Right ventricle myocardium superior (tissue), 1 donor: ENCODE measurements at places on chromosomes 2 and 18.

DNA sequence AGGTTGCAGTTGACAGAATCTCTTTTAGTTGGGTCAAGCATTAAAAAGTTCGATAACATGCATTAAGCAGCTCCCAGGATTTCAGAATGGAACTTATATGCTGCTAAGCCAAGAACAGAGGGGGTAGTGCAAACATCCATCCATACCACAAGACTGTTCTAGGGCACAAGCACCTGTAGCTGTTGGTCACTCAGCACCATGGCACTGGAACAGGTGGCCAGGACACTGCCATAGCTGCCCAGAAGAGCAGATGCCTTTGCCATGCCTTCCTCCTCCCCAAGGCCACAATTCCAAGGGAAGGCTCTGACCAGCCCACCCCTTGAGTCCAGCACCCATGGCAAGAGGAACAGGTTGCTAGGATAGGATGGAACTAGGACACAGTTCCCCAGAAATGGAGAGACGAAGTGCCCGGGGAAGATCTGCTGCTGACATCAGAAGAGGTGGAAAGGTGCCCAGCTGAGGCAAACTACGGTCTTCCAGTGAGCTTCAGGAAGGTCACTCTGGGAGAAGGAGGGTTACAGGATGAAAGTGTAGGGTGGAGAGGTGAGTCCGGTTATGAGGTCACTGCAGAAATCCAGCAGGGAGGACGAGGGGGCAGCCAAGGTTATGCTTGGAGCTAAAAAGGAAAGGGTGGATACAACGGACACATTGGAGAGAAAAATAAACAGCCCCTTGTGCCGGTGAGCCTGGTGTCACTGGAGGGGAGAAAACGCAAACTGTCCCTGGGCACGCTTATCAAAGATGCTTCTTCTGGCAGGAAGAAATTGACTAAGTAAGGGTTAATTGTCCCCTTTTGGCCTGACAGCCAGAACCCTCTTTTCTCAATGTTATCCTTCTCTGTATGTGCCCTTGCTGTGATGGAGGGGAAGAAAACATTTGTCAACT, 41.9 kb downstream of the C1QL2 start:
- no peak for DNase-seq

GRCh38 chr18:25453556-25454269, 101.7 kb upstream of the ZNF521 start:
- no peak for DNase-seq

DNA sequence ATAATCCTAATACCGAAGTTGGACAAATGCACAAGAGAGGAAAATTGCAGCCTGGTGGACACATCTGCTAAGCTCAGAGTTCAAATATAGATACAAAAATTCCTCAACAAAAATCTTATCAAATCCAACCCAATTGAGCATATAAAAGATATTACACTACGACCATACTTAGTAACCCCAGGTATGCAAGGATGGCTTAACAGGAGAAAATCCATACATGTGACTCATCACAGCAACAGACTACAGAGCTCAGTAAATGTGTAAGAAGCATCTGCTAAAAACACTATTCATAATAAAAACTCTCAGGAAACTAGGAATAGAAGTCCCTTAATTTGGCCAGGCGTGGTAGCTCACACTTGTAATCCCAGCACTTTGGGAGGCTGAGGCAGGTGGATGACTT, 28.3 kb downstream of the HS6ST1 start:
- DNase-seq: no peak

- DNase-seq: no peak
These were observed 1389.1 kb upstream of the TMEFF2 start for GRCh38 chr2:193583638-193584400.

- DNase-seq: no peak
These were observed 60.6 kb downstream of the CCDC74A start for GRCh38 chr2:131588152-131588873.

DNA sequence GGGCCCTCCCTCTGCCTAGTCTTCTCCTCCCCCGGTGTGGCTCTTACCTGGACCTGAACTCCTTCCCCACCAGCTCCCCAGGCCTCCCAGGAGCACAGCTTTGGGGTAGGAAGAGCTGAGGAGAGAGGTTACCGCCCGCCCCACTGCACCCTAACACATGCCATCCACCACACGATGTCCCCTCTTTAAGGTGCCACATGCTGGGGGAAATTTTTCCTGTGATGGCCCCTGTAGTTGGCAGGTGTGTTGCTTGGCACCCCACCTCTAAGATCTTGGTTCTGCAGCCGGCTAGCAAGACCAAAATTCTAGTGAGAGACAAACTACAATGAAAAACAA, 6.9 kb upstream of the TEX261 start:
- no peak for DNase-seq

DNA sequence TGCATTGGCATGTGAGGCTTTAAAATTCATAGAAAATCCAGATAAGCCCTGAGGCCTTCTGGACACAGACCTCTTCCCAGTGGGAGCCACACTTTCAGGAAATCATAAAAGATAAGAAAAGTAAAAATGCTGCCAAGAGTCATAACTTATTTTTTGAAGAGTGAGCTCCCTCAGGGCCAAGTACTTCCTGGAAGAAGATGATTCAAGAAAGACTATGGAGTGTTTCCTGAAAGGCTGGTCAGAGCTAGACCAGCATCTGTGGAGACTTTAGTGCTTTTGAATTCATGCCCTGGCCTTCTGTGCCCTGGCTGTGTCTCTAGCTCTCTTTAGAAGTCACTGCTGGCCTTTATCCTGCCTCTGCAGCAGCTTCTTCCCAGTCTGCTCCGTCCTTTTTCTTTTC, 6.4 kb upstream of the XDH start:
- DNase-seq: no peak

- no peak for DNase-seq
These were observed 380.6 kb upstream of the TCF4 start for GRCh38 chr18:55968550-55968949.

DNA sequence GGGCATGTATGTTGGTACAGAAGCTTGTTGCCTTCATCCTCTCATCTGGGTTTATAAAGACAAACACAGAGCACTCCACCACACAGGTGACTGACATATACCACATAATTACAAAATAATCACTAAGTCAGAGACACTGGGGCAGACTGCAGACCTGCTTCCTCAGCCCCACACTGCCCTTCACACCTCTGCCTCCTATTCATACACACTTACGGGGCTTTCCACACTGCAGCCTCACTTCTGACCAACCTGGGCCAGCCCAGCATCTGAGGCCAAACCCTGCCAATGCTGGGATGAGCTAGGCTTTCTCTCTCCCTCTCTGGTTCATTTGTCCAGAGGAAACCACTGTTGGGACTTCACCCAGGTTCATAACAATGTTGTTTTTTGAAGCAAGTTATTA, 4.5 kb downstream of the EMX1 start:
- DNase-seq: no peak

DNA sequence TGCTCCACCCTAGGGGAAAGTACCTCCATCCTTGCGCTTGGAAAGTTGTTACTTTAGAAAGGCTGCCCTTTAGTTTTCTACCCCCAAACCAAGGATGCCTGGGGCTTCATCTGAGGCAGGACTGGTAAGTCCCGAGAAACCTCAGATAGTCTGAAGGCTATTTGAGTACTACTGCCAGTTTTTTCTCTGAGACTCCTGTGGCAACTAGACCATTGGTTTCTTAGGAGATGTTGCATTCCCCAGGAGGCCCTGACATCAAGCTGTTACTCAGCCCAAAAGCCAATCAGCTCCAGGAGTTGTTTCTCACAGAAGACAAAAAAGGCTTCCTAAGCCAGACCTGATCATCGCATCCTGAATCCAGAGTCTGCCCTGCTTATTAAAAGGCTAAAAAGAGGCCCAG, 67.2 kb downstream of the COLEC12 start:
- no peak for DNase-seq

DNA sequence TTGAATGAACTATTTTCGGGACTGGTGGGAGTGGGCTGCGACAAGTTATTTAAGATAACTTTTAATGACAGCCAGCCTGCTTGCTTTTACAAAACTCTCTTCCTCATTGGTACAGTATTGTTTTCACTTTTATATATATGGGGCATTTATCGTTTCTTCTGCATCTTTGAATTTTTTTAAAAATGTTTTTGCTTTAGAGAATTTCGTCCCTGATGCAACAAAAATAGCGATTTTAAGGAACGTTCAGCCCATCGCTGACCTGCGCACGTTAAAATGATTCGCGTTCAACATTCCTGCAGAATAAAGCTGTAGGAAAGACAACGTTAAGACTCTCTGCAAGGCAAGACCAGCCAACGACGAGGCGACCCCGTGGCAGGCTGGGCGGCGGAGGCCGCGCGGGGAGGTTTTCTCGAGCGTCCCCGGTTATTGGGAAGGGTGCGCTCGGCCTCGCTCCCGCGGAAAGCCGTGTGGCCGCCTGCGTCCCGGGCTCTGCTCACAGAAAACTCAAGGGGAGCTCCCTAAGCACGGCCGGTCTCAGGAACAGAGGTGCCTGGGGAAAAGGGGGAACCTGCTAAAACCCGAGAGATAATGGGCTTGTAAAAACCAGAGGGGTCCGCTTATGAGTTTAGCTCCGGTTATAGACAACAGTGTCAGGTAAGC, 3.0 kb downstream of the PAX8 start:
- DNase-seq: no peak

- no peak for DNase-seq
These were observed 53.1 kb downstream of the AP1S3 start for GRCh38 chr2:223784221-223784772.

DNA sequence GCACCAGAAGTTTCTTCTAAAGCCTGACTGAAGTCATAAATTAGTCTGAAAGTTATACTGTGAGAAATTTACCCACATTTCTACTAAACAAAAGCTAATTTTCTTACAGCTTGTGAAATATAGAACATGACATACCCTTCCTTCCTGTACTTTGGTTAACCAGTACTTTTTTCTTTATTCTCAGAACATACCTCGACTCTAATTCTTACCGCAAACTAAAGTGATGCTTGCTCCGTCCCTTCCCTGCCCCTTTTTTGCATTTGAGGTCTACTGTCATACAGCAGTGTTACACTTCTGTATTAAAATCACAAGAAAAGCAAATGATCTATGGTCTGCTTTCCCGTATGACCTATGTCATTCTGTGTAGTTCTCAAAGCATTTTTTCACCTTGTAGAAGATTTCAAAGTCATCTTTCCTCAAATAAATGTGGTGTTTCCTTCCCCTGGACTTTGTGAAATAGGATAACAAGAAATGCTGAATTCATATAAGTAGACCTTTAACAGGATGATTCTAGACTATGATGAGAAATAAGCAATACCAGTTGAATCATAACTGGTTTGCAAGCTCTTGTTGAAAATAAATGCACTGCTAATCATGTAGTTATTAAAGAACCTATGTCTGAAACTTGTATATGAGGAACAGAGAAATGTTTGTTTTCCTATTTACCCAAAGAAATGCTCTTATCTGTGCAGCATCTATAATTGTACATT, 30.4 kb downstream of the CYTIP start:
- no peak for DNase-seq

GRCh38 chr2:236505648-236506047, 64.0 kb upstream of the ACKR3 start:
- DNase-seq: no peak

GRCh38 chr2:235312571-235312970, 181.3 kb upstream of the AGAP1 start:
- no peak for DNase-seq

DNA sequence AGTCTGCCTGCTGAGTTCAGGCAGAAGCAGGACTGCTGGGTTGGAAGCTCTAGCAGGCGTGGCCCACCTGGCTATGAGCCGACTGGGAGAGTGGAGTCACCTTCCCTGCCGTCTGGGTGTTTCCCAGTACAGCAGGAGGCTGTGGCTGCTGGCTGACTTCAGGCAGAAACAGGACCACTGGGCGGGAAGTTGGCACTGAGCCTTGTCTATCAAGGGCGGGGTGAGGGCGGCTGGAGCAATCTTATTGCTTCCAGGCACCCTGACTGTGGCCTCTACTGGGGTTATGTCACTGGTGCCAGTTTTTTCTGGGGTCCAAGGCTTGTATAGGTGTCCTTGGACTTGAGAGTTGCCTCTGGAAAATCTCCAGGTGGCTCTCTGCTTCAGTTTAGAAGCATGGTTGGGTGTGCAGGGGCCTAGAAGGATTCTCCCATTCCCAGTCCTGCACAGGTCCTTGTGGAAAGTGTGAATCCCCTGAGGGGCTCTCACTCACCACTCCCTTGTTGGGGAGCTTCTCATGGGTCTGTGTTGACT, 30.5 kb downstream of the LTBP1 start:
- peak; percentile 88 for DNase-seq
